ENCODE measurements at places on chromosomes 11 and 22. TPM values are rescaled to one million over a fixed set of nuclear protein-coding genes. Genes with fewer than 3 reads are reported as not detected.

GDPD4 gene
- 0.14 TPM for polyA plus RNA-seq

POTEH gene
- polyA plus RNA-seq = not detected

ENTHD1 gene
- polyA plus RNA-seq = not detected

CYB5R2 gene
- polyA plus RNA-seq = 27.3 TPM

CELSR1 gene
- polyA plus RNA-seq = 24.4 TPM

LRRC10B gene
- polyA plus RNA-seq = 1.1 TPM

KCNJ1 gene
- 89.0 TPM for polyA plus RNA-seq

ARVCF gene
- polyA plus RNA-seq = 26.0 TPM

PGA5 gene
- 0.48 TPM for polyA plus RNA-seq

VPREB1 gene
- not detected for polyA plus RNA-seq

NRXN2 gene
- polyA plus RNA-seq = 25.8 TPM
